ENCODE measurements at places on chromosomes 3 and 15.

- no peaks in the 10 kb centered on the region for H3K36me3 ChIP-seq
- H3K27ac ChIP-seq, result no peak overlapping the region
- no peak overlapping the region for H3K4me3 ChIP-seq
- DNase-seq, result no peak
- H3K4me1 ChIP-seq, result peaks cover 9% of the 10 kb centered on the region
Measured at GRCh38 chr15:74335396-74335795, 32.0 kb downstream of the CYP11A1 start.

DNA sequence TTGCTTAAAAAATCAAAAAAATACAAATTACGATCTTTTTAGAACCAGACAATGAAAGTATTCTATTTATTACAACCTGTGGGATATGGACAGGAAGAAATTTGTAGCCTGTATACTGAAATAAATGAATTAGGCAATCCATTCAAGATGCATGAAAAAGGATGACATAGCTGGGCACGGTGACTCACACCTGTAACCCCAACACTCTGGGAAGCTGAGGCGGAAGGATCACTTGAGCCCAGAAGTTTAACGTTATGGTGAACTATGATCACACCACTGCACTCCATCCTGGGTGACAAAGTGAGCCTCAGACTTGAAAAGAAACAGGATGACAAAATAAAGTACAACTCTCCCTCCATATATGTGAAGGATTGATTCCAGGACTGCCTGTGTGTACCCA lies 74.1 kb downstream of the MSL2 start:
- H3K27ac ChIP-seq, result no peak overlapping the region
- no peak overlapping the region for H3K4me3 ChIP-seq
- no peaks in the 10 kb centered on the region for H3K27me3 ChIP-seq
- DNase-seq, result no peak
- H3K36me3 ChIP-seq, result peaks cover 26% of the 10 kb centered on the region
- H3K4me1 ChIP-seq, result no peaks in the 10 kb centered on the region

DNA sequence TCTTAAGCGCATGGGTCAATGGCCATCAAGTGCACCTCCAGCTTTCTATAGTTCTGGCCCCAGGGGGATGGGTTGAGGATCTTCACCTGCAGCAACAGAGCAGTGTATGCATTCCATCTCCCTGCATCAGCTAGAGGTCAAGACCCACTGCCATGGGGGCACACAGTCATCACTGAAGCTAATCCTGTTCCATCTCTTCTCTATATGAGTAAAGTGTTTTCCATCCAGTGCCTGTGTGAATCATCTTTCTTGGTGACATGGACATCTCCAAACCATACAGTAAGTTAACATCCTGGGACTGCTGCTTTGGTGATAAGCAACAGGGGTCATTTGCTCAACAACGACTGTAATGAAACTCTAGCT lies 4.4 kb upstream of the ENTPD3 start:
- DNase-seq, result no peak
- no peaks in the 10 kb centered on the region for H3K4me1 ChIP-seq
- H3K36me3 ChIP-seq, result peaks cover 16% of the 10 kb centered on the region

- no peaks in the 10 kb centered on the region for H3K27me3 ChIP-seq
- H3K27ac ChIP-seq, result no peak overlapping the region
- no peaks in the 10 kb centered on the region for H3K4me1 ChIP-seq
Measured at GRCh38 chr3:154921351-154921750, 158.8 kb upstream of the MME start.

DNA sequence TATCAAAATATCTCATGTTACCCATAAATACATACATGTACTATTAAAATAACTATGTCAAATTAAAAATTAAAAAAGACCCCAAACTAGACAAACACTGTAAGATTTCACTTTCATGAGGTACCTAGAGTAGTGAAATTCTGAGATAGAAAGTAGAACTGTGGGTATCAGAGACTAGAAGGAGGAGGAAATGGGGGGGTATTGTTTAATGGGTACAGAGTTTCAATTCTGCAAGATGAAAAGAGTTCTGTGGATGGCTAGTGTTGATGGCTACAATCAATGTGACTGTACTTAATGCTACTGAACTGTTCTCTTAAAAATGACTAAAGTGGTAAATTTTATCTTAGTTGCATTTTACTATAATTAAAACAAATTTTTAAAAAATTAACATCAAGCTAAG lies 36.6 kb downstream of the RFX7 start:
- peaks cover 20% of the 10 kb centered on the region for H3K4me1 ChIP-seq
- no peak for DNase-seq
- no peaks in the 10 kb centered on the region for H3K27me3 ChIP-seq
- no peak overlapping the region for H3K4me3 ChIP-seq
- H3K27ac ChIP-seq, result no peak overlapping the region

- H3K27me3 ChIP-seq, result no peaks in the 10 kb centered on the region
- DNase-seq, result no peak
- no peaks in the 10 kb centered on the region for H3K4me1 ChIP-seq
- H3K36me3 ChIP-seq, result no peaks in the 10 kb centered on the region
Measured at GRCh38 chr3:40339871-40340270, 30.4 kb downstream of the EIF1B start.

DNA sequence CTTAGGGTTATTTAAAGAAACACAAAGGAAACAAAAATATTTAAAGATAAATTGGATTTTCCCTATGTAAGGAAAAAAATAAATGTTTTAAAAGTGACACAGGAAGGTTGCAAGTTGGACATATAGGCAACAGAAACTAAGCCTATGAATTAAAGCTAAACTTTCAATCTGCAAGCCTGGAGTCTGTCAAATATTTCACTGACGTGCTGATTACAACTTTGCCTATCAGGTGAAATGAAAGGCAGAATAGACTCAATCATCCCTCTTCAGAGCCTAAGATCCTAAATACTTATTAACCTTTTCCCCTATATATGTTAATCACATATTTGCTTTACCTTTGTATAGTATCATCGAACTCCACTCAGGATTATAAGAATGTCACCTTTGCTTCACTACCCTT lies 1068.0 kb upstream of the ALCAM start:
- no peaks in the 10 kb centered on the region for H3K27me3 ChIP-seq
- no peak overlapping the region for H3K27ac ChIP-seq
- no peak overlapping the region for H3K4me3 ChIP-seq
- DNase-seq, result no peak
- no peaks in the 10 kb centered on the region for H3K4me1 ChIP-seq

DNA sequence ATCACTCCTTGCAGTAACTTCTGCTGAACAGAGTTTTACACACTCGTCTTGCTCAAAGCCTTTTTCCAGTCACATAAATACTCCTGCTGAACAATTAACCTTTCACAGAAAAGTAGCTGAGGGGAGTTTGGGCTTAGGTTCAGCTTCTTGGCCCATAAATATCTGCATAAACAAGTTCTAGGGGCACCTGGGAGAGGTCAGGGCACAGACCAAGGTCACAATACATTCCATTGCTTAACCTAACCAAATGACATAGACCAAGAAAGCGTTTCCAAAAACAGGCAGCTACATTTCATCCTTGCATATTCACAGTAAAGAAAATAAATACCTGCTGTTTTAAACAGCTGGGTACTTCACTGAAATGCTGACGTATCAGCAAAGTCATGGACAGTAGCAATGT lies 101.3 kb downstream of the THRB start:
- H3K27me3 ChIP-seq, result no peaks in the 10 kb centered on the region
- H3K27ac ChIP-seq, result no peak overlapping the region

DNA sequence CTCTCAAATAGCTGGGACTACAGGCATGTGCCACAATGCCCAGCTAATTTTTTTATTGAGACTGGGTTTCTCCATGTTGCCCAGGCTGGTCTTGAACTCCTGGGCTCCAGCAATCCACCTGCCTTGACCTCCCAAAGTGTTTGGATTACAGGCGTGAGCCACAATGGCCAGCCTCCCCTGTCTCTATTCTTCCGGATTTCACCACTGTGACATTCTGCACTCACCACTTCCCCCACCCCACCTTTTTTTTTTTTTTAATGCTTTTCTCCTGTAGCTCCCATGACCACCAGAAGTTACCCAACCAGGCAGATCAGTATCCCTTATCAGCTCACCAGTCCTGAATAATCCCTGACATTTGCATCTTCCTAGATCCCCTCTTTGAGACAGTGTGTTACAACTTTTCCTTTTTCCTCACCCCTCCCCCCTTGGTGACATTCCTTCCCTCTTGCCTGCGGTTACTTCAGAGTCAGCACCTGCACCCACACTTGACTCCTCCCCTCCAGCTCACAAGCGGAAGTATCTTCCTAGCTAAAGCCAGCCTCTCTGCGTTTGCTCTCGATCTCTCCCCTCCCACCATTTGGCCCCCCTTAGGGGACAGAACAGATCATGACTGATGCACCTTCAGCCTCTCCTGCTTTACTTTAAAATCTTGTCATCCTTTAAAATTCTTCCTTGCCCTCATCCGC lies 13.5 kb upstream of the ZNF592 start:
- H3K27me3 ChIP-seq, result no peaks in the 10 kb centered on the region
- peaks cover 39% of the 10 kb centered on the region for H3K4me1 ChIP-seq
- H3K36me3 ChIP-seq, result peaks cover 27% of the 10 kb centered on the region
- H3K27ac ChIP-seq, result peak overlapping the region; percentile 96
- DNase-seq, result peak; percentile 94

- no peak overlapping the region for H3K27ac ChIP-seq
- no peak overlapping the region for H3K4me3 ChIP-seq
- H3K27me3 ChIP-seq, result no peaks in the 10 kb centered on the region
- peaks cover 17% of the 10 kb centered on the region for H3K36me3 ChIP-seq
- peaks cover 4% of the 10 kb centered on the region for H3K4me1 ChIP-seq
Measured at GRCh38 chr15:98920091-98920880, 87.3 kb downstream of the PGPEP1L start.

DNA sequence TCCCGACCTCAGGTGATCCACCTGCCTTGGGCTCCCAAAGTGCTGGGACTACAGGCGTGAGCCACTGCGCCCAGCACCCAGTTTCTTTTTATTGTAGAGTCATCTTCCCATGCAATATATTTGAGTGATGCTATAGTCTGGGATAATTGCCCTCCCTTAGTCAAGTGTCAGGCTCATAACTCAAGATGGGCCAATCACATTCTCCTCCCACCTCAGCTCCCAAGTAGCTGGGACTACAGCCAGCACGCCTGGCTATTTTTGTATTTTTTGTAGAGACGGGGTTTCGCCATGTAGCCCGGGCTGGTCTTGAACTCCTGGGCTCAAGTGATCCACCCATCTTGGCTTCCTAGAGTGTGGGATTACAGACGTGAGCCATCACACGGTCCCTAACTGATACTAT lies 15.2 kb upstream of the PTPN9 start:
- H3K4me3 ChIP-seq, result no peak overlapping the region
- no peaks in the 10 kb centered on the region for H3K27me3 ChIP-seq
- H3K36me3 ChIP-seq, result peaks cover 27% of the 10 kb centered on the region
- no peak overlapping the region for H3K27ac ChIP-seq
